ENCODE measurements at places on chromosomes 7 and 10.

DNA sequence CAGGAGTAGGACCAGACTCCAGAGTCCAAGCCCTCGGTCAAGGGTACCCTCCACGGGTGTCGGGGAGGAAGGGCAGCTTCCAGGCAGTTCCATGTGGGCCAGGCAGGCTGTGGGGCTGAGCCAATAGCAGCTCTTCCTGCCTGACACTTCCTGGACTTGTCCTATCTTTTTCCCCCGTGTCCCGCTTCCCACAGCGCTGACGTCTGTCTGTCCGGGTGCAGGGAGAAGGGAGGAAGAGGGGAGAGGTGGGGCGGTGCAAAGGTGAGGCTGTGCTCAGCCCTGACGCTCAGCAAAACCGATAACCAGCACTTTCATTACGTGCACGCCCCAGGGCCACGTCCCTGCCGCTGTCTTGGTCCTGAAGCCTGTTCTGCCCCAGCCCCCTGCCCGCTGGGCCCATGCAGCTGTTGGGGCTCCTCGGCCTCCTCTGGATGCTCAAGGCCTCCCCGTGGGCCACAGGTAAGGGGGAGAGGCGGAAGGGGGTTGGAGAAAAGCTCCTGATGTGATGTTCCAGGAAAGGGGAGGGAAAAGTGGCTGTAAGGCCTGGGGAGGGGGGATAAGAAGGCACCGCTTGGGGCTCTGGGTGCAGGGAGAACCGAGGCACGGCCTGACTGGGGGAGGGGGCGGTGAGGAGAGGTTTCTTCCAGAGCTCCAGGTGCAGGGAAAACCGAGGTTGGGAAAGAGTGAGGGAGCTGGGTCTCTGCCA is at the start of gene MUC3A:
MUC3A (plus strand) TSS at position 308 of the 706 bp plus-strand sequence; CDS start at position 399, 91 bp downstream.
- no peak for DNase-seq

DNA sequence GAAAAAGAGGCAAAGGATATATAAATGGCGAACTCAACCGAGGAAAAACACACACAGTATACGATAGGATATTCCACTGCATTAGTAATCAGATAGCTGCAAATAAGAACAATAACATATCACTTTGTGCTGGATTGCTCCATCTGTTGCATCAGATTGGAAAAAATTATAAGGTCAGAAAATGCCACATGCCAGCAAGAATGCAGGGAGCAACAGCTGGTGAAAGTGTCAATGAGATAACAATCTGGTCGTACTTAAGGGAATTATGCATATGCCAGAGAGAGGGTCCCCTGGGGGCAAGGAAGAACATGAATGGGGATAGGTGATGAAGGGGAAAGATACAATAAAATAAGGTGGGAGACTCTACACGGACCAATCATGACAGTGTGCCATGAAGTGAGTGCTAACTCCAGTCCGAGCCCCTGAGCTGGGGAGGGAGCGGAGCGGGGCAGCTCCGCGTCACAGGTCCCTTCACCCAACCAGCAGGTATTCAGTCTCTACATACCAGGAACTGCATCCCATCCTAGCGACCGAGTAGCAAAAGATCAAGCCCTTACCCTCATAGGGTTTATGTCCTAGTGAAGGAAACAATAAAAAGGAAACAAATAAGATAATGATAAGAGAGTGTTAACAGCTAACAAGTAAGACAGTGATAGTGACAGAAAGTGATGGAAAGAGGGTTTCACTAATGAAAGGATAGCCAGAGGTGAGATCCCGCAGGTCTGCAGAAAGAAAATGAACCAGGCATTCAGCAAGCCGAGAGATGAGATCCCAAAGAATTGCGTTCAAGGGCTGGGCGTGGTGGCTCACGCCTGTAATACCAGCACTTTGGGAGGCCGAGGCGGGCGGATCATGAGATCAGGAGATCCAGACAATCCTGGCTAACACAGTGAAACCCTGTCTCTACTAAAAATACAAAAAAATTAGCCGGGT is 9.4 kb downstream of the MPP7 start:
- peak; percentile 27 for DNase-seq

DNA sequence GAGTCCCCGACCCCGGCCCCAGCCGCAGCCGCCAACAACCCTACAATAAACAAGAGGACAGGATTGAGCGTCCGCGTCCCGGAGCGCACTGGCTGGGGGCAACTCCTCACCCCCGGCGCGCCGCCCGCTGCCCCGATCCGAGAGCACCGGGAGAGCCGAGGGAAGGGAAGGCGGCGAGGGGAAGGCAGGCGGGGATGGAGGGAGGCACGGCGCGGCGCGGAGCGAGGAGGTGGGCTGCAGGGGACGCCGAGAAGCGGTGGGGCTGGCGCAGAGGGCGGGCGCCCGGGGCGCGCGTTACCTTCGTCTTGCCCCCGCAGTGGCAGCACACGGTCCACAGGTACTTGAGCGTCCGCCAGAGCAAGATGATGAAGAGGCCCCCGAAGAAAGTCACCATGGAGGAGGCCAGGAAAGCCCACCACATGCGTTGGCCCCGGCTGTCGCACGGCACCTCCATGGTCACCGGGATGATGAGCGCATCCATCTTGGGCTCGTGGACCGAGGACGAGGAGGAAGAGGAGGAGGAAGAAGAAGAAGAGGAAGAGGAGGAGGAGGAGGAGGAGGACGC is 559 bp downstream of the KCNMA1 start:
- DNase-seq: no peak

DNA sequence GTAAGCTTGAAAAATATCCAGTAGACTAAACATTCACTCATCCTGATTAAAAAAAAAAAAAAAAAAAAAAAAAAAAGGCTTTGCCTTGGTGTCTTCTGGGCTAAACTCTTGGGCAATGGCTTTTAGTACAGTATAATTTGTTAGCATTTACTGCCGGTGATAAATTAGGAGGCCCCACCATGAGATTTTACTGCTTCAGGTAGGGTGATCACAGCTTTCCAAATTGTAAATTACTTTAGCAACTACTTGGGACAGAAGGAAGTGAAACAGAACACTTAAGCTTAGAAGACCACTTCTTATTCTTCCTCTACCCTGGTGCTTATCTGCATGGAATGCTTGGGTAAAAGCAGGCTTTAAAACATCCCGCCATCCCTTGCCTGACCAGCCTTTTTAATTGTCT is 152.1 kb downstream of the HIBADH start:
- DNase-seq: no peak

DNA sequence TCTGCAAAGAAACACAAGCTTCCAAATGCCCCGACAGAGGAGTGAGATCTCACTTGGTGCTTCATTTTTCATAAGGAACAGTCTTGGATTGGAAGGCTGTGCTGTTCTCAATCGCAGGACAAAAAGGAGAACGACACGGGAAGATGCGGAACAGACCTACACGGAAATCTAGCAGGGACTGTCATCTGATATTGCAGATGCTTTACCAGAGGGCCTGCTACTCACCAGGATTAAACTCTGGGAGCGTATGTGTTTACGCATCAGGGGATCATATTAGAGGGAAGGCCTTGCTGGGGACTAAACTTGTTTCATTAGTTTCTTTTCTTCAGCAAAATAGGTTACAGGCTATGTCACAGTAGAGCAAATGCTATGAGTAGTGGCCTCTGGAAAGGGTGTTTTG is 82.8 kb upstream of the EEPD1 start:
- DNase-seq: no peak

DNA sequence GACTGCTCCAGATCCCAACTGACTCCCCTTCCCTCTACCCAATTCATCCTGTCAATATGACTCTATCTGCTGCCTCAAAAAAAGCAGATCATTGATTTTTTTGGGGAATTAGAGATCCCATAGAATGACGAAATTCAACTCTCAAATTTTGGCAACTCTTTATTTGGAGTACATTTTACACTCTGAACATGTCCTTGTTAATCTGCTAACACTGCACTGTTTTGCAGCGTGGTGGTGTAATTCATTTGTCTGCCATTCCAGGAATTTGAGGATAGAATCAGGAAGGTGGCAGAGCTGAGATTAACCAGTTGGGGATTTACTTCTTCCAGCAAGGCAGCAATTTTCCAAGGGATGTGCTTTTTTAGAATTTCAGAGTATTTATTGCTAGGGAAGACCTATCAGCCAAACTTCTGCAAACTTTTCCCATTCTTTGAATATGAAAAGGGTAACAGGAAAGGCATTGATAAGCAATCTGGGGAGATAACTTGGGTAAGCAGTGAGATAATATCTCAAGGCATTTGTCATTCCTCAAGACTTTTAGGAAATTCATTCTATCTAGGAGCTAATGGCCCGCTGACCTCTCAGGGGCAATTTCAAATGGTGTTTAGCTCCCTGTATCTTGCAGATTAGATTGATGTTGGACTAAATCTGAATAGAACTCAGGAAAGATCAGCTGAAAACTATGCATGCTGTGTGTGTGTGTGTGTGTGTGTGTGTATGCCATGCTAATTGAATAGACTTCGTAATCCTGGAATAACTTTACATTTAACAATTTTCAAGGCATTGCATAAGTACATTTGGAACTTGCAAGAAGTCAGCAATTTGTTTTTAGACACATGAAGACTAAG is 9.7 kb downstream of the BAMBI start:
- no peak for DNase-seq

DNA sequence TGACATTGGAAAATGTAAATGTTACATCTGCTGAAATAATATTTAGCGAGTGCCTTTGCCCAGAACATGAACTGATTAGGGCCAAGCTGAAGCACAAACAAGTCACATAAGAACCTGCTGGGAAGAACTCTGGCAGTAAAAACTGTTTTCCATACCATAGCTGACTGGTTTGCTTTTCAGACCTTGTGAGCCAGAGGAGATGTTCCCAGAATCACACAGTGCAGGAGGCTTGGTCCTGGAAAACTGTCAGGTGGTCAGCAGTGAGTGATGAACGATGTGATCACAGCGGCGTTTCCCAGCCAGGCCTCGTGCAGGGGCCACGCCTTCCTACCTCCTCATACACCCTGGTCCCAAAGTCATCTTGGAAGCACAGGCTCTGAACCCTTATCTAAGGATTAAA is 164.2 kb upstream of the EEPD1 start:
- DNase-seq: no peak

DNA sequence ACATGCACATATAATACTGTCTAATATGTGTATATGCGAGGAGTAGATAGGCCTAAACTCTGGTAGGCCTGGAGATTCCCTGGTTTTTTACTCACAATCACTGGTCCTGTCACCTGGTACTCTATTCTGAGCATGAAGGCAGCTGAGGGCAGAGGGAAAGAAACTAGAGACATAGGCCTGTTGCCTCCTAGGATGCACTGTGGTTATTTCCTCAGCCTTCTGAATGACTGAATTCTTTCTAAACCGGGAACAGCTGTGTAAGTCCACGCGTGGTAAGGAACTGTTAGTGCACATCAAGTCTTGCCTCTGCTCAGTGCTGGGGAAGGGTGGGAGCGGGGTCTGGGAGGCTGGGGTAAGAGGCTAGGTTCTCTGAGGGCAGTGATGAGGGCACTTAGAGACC is 7.7 kb downstream of the KAZALD1 start:
- no peak for DNase-seq

- no peak for DNase-seq
Observed at GRCh38 chr7:31553661-31554081, 39.8 kb downstream of the ITPRID1 start.

- no peak for DNase-seq
Observed at GRCh38 chr7:8051373-8051772, 82.8 kb downstream of the GLCCI1 start.

DNA sequence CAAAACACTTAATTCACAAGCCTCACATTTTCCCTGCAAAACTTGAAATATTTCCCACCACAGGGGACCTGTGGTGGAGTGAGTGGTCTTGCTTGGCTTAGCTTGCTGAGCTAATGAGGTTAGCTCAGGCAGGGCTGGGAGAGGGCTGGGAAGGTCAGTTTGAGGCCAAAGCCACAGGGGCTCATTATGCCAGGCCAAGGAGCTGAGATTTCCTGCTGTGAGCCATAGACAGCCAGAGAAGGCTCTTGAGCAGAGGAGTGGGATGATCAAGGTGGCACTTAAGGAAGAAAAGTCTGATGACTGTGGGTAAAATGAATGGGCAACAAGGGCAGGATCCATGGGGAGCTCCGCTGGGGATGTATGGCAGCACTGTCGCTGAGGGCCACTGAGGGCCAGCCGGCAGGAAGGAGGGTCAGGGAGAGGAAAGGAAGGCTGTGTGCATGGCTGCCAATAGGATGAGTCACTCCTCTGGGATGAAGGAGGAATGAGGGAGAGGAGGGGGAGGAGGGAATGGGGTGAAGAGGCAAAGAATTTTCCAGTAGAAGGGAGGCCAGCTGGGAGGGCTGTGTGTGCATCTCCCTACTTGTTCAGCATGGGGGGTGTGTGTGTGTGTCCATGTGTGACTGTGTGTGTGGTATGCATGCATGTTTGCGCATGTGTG is 18.7 kb upstream of the ZNF488 start:
- peak; percentile 96 for DNase-seq

DNA sequence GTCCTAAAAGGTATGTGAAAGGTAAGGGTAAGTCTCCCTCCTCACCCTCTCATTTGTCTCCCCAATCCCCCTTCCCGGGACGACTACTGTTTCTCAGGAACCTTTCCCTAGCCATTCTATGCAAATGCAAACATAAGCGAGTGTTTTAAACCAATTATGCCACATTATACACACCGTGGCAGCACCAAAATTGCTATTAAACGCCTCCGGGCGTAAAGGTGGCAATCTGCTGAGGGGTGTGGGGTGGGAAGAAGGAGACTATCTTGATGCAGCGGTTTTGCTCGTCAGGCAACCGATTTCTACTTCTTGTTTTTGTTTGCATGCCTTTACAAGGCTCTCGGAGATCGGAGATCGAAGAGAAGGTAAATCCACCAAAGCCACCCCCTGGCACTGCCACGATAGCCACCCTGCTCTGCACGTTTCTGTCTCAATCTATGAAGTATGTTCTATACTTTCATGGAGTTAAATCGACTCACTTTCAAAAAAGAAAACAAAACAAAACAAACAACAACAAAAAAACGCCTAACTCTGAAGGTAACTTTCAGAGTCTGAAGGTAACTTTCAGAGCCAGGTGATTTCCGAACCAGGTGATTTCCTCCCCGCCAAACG is 46.0 kb upstream of the CDK1 start:
- no peak for DNase-seq

GRCh38 chr7:104156842-104157277 is 51.0 kb downstream of the ORC5 start:
- peak; percentile 24 for DNase-seq

GRCh38 chr10:5949009-5949759 is 28.2 kb downstream of the IL15RA start:
- DNase-seq: peak; percentile 65

DNA sequence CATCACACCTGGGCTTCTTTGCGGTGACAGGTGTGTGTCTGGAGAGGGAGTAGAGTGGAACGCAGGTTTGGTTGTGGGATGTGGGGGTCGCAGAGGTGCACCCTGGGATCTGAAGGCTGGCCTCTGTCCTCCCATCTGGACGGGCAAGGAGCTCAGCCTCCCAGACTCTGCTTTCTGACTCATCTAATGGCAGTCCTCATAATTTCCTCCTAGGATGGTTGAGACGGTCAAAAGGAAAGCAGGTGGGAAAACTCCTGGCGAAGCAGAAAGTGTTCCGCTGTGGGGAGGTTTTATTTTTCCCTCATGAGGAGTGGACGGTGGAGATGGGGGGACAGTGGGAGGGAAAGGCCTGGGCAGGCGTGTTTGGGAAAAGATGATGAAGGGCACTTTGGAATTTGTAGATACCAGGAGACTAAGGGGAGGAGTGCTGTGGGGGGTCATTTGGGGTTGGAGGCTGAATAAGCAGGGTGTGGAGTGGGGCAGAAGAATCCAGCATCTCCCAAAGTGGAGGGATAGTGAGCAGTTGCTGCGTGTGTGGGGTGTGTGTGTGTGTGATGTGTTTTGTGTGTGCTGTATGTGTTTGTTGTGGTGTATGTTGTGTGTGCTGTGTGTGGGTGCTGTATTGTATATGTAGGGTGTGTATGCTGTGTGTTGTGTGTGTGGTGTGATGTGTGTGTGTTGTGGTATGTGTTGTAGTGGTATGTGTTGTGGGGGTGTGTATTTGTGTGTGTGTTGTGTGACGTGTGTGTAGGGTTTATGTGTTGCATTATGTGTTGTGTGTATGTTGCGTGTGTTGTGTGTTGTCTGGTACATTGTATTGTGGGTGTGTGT is 97.2 kb upstream of the PODXL start:
- DNase-seq: peak; percentile 35

Measured in fibroblast of skin of scalp (primary cell).